ENCODE measurements at places on chromosomes 3 and 15.

- peak; percentile 53 for DNase-seq
These were observed 22.5 kb downstream of the GLB1 start for GRCh38 chr3:33074217-33075067.

- DNase-seq, result no peak
These were observed 51.2 kb downstream of the MCTP2 start for GRCh38 chr15:94282269-94283250.

GRCh38 chr15:85401108-85401774, 20.8 kb downstream of the AKAP13 start:
- DNase-seq, result no peak

- no peak for DNase-seq
These were observed 41.1 kb upstream of the NEDD4 start for GRCh38 chr15:56034514-56034913.

DNA sequence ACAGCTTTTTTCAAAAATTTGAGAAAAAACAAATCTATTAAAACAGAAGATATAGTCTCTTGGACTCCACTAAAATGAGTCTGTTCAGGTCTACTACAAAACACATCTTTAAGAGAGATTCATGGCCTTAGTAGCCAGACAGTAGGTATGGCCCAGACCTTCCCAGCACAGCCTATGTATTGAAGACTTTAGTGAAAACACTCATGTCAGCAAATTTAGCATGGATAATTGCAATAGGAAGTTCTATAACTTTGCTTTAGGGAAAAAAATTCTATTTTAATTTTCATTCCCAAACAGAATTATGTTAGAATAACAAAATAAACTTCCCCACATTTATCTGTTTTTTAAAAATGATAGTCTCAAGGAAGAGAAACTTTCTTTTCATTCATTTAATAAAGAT, 976.6 kb downstream of the FHIT start:
- no peak for DNase-seq

DNA sequence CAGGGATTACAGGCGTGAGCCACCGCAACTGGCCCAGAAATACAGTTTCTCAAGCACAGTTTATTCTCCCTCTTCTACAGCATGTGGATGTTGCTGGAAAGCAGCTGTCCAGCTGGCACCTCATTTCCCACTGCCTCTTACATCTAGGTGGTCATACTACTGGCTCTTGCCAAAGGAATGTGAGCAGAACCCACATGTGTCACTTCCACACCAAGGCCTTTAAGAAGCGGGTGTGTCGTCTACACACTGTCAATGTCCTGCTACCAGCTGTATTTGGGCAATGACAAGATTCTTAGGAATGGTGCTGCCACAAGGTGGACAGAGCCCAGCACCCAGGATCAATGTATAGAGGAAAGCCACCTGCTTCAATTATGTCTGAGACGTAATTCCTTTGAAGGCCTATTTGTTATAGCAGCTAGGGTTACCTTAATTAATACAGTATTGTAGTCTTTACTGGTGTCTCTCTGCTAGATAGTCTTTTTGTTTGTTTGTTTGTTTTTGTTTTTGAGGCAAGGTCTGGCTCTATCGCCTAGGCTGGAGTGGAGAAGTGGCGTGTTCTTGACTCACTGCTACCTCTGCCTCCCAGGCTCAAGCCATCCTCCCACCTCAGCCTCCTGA, 15.1 kb upstream of the RAB7A start:
- no peak for DNase-seq

GRCh38 chr3:151964743-151965142, 91.3 kb downstream of the SUCNR1 start:
- no peak for DNase-seq

DNA sequence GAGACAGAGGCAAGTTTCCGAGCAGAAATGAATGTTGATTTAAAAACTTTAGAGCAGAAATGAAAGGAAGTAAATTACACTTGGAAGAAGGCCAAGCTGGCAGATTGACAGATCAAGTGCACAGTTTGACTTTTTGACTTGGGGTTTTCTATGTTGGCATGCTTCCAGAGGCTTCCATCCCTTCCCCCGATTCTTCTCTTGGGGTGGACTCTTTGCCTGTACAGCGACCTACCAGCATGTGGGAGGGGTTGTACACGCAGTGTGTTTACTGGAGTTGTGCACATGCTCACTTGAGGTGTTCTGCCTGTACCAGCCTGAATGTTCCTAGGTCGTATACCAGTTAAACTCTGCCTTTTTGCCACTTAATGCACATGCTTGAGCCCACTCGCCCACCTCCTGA, 701.5 kb upstream of the GBE1 start:
- no peak for DNase-seq

GRCh38 chr15:31089368-31090047, 12.0 kb downstream of the TRPM1 start:
- no peak for DNase-seq

DNA sequence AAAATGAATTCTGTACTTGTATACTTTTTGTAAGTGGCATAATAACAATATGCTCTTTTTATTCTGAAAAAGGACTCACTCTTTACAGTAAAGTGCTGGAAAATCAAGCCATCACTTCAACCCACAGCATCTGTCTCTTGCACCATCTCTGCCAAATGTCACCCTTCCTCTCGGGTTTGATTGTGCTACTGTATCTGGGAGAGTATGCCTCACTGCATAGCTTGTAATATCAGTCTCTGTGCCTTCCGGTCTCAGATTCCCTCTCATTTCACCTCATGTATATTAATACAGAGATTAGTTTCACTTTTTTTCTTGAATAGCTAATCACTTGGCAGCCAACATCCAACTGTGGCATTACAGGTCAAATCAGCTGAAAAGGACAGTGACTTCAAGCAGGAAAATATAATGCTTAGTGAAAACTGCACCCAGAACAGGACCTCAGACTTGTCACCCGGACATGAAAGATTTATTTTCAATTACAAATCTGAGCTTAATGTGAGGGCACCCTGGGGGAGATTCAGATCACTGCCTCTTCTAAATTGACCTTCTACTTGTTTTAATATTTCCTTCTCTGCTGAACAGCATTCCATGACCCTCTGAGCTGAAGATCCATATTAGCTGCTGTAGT, 605.8 kb upstream of the NAALADL2 start:
- no peak for DNase-seq

GRCh38 chr3:146334151-146334550, 83.2 kb upstream of the PLSCR4 start:
- no peak for DNase-seq

GRCh38 chr15:28892789-28893610, 7.2 kb downstream of the APBA2 start:
- DNase-seq, result no peak

GRCh38 chr3:182983876-182984275, 3.5 kb upstream of the DCUN1D1 start:
- no peak for DNase-seq

GRCh38 chr15:81085898-81086297, 48.2 kb upstream of the CFAP161 start:
- DNase-seq, result no peak

DNA sequence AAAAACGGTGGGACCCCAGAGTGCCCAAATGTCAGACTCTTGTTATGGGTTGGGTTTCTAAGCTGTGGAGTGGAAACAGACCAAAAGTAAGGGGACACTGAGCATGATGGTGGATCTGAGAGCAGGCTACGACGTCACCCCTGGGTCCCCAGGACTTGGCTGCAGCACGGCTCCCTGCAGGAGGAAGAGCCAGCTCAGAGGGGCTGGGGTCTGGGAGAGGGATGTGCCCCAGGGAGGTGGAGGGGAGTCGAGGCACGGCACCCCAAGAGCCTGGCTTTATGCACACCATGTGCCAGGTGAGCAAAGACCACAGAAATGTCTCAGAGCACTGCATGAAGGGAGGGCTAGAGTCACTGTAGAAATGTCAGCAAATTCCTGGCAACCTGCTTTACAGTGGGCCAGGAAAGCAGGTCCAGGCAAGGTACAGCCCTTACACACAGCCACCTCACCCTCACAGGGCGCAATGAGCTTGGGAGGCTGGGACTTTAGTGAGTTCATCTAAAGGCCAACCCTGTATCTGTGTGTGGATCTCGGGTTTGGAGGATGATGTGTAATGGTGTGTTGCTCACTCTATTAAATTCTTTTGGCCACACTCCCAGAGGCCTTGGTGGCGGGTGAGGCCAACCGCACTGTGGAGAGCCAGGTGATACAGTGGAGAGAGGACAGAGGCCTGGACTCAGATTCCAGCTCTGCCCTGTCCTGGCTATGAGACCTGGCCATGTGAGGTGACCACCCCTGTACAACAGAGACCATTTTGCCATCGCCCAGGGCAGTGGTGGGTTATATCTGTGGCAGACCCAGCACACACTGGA, 14.1 kb downstream of the CTSH start:
- no peak for DNase-seq

GRCh38 chr3:69085833-69086722, 1.3 kb downstream of the ARL6IP5 start:
- peak; percentile 65 for DNase-seq

- DNase-seq, result no peak
These were observed 490.2 kb upstream of the ADAMTS9 start for GRCh38 chr3:65177960-65178376.

- DNase-seq, result no peak
These were observed 147.3 kb upstream of the CGNL1 start for GRCh38 chr15:57229051-57229450.

DNA sequence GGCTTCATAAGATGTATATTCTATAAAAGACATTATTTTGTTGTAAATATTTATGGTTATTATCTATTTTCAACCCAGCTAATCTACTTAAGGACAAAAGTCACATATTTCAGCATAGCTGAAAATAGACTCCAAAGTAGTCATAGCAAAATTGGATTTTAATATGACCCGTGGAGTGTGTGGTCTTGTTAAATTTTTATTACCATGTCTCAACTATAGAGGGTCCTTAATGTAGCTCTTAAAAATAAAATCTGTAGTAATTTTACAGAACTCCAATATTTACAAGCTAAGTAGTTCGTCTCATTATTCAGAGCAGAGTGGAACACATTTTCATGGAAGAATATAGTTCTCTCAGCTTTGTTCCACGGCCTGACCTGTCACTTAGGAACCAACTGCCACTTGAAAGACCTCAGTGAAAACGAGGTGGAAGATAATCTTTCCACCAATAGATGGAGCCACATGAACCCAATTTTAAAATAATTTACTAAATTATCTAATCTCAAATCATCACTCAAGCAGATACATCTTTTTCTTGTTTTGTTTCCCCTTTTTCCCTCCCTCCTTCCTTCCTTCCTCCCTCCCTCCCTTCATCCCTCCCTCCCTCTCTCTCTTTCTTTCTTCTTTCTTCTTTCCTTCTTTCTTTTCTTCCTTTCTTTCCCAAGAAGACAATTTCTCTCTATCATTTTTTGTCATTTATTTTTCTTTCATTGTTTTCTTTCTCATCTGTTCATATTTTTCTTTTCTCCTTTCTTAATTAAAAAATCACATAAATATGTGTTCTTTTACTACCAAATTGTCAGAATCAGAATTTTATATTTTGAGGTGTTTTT, 97.2 kb downstream of the CLDN1 start:
- no peak for DNase-seq

GRCh38 chr15:47158573-47158972, 558.7 kb upstream of the SEMA6D start:
- DNase-seq, result no peak

DNA sequence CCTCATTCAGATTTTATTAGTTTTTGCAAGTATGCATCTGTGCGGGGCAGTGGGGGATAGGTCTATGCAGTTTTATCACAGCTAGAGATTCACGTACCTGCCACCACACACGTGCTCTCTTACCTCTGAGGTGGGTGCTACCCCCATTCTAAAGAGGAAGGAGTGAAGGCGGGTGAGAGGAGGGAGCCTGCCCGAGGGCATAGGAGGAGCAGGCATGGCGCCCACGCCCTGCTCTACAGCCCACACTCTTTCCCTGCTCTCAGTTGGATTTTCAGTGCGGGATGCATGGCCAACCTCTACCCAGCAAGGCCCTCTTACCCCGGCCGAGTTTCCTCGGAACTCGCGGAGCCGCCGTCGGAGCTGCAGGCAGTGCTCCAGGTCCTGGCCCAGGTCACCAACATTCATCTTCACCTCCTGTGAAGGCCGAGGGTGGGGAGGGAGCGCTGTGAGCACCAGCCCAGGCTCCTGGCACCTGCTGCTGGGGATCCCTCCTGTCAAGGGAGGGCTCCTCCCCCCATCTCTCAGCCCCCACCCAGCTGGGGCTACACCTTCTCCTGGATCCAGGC, 26.9 kb downstream of the PLA2G4B start:
- no peak for DNase-seq

GRCh38 chr3:6089780-6090179, 771.1 kb upstream of the GRM7 start:
- no peak for DNase-seq

DNA sequence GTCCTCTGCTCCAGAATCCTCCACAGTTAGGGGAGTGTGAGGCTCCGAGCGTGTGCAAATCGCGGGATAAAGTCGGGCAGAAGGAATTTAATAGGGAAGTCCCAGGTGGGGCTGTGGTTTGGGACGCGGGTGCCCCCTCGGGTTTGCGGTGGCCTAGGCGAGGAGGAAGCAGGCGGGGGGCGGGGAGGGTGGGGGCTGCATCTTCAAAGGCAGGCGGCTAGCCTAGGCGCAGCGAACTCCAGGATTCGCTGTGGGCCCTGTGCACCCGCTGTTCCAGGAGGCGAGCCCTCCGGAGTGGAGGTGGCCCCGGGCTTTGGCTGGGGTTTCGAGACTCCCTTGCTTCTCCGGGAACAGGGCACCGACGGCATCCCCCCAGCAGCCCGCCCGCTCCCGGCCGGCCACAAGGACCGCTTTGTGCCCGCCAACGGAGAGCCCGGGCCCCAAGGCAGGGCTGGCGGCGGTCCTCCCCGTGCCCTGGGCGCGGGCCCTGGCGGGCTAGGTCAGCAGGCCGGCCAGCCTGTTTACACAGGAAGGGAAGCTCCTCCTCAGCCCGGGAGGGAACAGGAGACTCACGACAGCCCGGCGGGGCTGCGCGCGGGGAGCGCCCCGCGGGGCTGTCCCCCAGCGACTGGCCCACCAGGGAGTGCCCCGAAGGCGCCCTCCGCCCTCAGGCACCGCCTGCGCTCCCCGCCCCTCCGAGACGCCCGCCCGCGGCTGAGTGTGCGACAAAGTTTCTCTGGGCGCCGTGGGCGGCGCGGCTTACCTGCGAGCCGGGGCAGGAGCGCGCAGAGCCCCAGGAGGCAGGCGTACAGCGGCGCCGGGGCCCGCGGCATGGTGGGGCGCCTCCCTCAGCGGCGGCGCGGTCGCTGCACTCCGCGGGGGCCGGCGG, 753 bp downstream of the ITGB5 start:
- peak; percentile 18 for DNase-seq

- no peak for DNase-seq
These were observed 805.8 kb downstream of the PLOD2 start for GRCh38 chr3:145355206-145355605.

DNA sequence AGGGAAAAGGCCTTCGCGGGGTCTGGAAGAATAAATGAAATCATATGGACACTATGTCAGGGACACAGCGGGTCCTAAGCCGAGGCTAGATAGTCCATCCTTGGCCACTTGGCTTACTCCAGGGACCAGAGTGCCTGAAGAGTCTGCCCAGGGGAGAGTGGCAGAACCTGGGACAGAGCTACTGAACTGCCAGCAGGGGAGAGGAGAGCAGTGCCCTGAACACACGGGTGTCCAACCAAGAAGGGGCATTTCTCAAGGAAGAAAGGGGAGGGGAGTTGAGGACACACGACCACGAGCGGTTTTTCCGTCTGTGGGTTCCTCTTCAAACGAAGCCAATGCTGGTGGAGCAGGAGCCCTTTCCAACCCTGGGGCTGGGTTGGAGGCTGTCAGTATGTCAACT, 1.0 kb downstream of the ACAN start:
- no peak for DNase-seq

- DNase-seq, result no peak
These were observed 14.2 kb downstream of the RBPMS2 start for GRCh38 chr15:64761156-64761555.

GRCh38 chr3:129006864-129007263, 5.8 kb downstream of the EFCC1 start:
- no peak for DNase-seq

- no peak for DNase-seq
These were observed 80.2 kb upstream of the OCA2 start for GRCh38 chr15:28179270-28179669.

Data from activated T-helper 9 cell treated with anti-CD3 and anti-CD28 coated beads, Interleukin-2, amount 50 U/mL, for 16 hours (primary cell).